ENCODE measurements at places on chromosomes 6 and 20. TPM values are rescaled to one million over a fixed set of nuclear protein-coding genes. Genes with fewer than 3 reads are reported as not detected.

DNA sequence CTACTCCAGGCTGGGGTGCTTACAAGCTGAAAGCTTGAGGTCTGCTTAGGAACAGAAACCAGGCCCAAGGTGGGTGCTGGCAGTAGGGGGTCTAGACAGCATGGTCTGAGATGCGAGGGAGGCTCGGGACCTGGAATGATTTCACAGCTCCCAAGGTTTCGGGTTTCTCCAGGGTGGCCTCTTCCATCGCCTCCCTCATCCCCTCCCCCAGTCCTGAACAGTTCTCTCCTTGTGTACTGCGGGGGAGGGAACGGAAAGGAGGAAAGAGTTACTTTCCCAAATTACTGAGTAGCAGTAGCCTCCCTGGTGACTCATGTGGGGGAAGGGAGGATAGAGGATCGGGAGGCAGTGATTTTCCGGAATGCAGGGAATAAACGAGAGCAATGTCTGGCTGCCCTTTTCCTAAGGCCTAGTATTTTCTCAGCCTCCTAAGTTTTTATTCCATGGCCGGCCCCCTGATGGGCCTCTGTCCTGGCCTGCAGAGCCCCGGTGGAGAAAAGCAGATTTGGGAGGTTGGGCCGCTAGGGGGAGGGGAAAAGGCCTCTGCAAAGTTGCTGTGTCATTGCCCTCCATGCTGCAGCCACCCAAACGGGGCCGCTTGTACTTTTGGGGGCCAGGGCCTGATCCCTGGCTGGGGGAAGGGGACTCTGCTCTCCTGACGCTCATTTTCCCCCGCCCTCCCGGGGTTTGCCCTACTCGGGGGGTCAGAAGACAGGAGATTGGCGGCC lies 1.5 kb downstream of the BRD2 start:
- DNase-seq: peak; percentile 82

DNA sequence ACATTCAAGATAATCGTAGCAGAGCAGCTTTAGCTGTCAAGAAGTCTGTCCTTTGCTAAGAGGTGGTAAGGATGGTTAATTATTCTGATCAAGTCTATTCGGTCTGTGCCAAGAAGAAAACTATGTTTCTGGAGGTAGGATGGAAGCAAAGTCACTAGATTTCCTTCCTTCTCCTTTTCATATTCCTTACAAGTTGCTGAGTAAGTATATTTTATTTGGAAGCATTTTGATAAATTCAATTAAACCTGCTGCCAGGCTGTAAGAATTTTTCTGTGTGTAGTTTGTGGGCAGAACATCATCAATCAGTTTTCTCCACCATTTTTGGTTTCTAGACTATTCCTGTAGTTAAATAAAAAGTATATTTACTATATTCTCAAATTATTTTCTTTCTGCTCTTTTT lies 311.3 kb downstream of the PRKN start:
- no peak for DNase-seq

DUSP15 gene
- 1.0 TPM for total RNA-seq

DNA sequence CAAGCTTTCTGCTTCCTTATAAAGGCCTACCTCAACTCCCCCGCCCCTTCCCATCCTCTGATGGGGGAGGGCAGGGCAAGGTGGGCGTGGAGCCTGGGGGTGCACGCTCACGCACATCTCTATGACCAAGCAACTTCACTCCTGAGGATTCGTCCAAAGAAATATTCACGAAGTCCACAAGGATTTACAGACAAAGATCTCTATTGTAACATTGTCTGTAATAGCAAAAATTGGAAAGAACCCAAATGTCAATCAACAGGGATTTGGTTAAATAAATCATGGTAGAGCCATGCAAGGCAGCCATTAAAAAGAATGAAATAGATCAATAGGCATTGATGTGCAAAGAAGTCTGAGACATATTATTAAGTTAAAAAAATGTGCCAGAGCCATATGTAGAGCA lies 130.4 kb upstream of the AFDN start:
- DNase-seq: no peak

TULP1 gene
- not detected for total RNA-seq

FLRT3 gene
- 0.05 TPM for total RNA-seq

DNA sequence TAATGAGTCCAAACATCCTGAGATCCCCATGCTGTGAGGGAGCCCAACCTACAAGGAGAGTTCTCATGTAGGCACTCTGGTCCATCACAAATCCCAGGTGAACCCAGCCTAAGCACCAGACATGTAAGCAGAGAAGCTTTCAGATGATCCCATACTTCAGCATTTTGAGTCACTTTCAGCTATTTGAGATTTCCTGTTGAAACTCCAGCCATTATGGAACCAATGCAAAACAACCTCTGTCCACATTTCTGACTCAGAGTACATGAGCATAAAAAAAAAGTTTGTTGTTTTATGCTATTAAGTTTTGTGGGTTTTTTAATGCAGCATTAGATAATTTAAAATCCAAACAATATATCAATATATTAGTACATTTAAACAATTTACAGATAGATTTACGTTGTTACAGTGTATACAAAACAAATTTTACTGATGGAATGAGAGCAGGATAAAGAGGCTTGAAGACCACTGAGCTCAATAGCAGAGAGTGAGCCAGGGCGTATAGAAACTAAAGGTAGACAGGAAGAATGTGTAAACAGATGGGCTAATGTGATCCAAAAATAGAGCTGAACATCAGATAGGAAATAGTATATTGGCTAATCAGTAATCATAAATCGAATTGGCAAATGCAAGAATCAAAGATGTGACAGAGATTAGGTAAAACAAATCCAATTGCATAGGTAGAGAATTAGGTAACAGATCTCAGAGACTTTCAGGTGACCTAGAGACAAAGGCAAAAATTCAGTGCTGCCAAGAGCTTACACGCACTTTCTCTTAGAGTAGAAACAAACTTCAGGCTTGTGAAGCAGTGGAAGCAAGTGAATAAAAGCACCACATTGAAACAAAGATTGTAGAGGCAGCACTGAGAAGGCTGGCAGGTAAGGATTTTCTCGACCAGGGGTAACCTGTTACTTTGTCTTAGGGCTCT lies 36.2 kb upstream of the PLCB1 start:
- no peak for DNase-seq

DNA sequence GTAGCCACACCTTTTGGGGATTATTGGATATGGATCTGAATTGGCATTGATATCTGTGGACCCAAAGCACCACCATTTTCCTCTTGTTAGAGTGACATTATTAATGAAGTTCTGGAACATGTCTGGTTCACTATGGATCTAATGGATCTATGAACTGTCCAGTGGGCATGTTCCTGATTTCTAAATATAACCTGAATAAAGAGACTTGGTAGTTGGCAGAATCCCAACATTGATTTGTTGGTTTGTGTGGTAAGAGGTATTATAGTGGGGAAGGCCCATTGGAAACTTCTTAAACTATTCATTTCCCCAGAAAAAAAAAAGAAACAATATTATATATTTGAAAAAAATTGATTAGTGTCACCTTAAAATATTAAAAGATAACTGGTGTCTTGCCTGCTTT lies 312.6 kb downstream of the HTR1B start:
- DNase-seq: no peak

DNA sequence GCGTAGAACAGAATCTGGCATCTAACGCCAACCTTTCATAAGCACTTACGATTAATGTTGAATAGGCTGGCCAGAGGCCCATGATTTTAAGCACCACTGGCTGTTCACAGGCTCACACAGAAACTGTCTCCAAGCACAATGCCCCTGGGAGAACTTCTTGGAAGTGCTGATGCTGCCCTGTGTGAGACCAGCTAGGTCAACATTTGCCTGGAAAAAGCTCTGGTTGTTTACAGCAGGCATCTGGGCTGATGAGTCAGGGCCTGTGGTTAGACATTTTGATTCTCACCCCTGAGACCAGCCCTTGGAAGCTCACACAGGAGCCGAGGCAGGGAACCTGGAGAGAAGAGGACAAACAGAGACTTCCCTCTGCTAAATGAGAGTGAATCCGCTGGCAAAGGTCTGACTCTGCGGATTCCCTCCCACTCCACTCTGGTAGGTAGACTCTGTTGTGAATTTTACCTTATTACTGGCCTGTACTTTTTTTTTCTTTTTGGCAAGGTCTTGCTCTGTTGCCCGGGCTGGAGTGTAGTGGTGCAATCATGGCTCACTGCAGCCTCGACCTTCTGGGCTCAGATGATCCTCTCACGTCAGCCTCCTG lies 6.8 kb upstream of the SULF2 start:
- peak; percentile 75 for DNase-seq

DNA sequence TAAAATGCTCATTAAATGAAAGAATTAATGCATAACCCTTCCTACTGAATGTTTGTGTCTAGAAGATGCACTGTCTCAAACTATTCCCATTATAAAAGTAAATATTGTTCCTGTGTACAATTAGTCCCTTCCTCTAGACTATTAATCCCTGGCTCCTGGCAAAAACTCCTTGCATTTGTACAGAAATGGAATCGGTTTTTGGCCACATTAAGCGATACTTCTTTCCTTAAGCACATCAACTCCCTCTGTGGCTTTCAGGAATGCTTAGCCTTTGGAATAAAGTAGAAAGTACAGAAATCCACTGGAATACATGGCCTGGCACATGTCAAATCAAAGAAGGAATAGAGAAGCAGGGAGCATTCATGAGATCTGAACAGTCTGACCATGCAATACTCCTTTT lies 179.8 kb downstream of the GMPR start:
- DNase-seq: no peak

STAU1 gene
- 95.4 TPM for total RNA-seq

- no peak for DNase-seq
These were observed 2.5 kb downstream of the CNR1 start for GRCh38 chr6:88163616-88164015.

LSM2 gene
- 23.8 TPM for total RNA-seq

DNA sequence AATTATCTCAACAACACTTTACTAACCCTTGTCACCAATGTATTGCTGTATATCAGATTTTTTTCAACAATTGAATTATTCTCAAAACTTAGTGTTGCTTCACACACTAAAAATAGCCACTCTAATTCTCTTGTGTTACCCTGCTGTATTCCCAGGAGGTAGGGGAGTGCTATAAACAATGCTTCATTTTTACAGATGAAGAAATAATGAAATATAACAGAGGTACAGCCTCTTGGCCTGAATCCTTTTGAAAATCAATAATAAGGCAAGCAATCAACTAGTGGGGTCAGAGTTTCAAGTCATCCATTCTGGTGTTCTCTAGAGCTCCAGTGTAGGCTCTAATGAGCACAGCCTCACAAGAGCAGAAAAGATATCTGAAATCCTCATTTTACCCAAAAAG lies 10.9 kb downstream of the HIVEP2 start:
- DNase-seq: no peak

SEMG1 gene
- total RNA-seq: not detected

GRCh38 chr6:101090281-101090680 lies 209.2 kb upstream of the ASCC3 start:
- no peak for DNase-seq

- no peak for DNase-seq
These were observed 12.2 kb upstream of the ZNF831 start for GRCh38 chr20:59151391-59151790.

GRCh38 chr6:30939473-30939872 lies 1.3 kb upstream of the MUCL3 start:
- DNase-seq: no peak

ENPP1 gene
- 1.6 TPM for total RNA-seq

- DNase-seq: peak; percentile 51
These were observed 6.0 kb upstream of the RBM38 start for GRCh38 chr20:57384953-57385761.

GRCh38 chr6:21610341-21610740 lies 16.8 kb downstream of the SOX4 start:
- no peak for DNase-seq

DNA sequence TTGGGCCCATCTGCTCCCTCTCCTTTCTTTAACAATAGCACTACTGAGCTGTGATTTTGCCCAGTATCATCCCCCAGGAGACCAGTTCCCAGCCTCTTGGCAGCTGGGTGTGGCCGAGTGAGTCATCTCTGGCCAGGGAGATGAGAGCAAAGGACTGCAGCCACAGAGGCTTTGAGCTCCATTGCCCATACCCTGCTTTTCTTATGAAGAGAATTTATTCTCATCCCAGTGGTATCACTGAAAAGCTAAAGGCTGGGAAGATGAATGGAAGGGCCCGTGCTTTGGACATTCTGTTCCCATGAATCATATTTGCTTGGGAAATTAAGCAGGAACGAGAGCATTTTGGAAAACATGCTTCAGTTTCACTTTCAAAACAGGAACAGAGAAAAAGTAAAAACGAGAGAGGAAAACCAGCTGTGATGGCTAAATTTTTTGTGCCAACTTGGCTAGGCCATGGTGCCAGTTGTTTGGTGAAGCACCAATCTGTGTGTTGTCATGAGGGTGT lies 14.9 kb downstream of the CST3 start:
- peak; percentile 55 for DNase-seq

- DNase-seq: no peak
These were observed 306.4 kb downstream of the CDKAL1 start for GRCh38 chr6:20840675-20841074.

Data from heart left ventricle (tissue), 16 donors.